ENCODE measurements at places on chromosomes 16 and 17.

DNA sequence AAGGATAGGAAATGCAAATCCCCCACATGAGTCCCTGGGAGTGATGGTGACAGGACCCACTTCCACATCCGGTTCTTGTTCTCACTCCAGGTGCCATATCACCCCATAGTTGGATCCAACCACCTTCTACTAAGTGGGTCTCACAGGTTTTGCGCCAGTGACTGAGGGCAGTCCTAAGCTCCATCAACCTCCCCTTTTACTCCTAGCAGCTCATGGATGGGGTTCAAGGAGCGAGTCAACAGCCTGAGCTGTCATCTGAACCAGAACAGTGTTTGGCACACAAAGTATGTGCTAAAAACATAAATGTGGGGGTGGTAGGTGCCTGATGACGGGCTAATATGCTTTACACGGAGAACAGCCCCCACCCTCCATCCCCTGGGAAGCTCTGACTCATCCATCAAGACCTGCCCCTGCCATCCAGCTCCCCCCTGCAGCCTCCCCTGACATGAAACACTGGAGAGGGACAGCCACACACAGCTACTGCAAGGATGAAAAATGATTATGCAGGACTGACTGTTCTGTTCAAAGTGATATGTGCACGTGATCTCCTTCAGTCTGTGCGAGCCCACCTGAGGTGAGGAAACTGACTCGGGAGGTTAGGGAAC is 143.2 kb upstream of the CDH5 start:
- DNase-seq: no peak

GRCh38 chr17:379531-380465 is 27.2 kb upstream of the RPH3AL start:
- no peak for DNase-seq

GRCh38 chr17:39737760-39738567 is at the start of gene GRB7:
TSS of gene GRB7 (plus strand) at chr17:39737938. CDS start at chr17:39742302, 4,364 bp downstream.
- DNase-seq: no peak

DNA sequence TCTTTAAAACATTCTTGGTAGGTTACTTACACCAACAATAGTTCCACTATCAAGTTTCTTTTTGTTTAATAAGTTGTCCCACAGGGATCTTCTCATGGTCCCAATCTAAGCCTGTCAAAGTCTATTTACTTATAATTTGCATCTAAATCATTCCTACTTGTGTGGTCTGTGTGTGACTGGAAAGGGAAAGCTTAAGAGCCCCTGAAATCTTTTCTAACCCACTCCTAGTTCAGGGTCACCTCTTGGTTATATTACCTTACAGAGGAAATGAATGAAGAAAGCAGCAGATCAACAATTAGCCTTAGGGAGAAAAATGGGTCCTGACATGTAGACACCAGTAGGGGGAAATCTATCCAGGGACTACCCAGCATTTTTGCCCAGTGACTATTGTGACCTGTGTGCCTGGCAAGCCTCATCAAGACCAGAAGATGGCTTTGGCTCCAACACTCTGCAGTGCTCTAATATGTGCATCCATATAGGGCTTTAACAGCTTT is 110.4 kb upstream of the HAS3 start:
- no peak for DNase-seq

DNA sequence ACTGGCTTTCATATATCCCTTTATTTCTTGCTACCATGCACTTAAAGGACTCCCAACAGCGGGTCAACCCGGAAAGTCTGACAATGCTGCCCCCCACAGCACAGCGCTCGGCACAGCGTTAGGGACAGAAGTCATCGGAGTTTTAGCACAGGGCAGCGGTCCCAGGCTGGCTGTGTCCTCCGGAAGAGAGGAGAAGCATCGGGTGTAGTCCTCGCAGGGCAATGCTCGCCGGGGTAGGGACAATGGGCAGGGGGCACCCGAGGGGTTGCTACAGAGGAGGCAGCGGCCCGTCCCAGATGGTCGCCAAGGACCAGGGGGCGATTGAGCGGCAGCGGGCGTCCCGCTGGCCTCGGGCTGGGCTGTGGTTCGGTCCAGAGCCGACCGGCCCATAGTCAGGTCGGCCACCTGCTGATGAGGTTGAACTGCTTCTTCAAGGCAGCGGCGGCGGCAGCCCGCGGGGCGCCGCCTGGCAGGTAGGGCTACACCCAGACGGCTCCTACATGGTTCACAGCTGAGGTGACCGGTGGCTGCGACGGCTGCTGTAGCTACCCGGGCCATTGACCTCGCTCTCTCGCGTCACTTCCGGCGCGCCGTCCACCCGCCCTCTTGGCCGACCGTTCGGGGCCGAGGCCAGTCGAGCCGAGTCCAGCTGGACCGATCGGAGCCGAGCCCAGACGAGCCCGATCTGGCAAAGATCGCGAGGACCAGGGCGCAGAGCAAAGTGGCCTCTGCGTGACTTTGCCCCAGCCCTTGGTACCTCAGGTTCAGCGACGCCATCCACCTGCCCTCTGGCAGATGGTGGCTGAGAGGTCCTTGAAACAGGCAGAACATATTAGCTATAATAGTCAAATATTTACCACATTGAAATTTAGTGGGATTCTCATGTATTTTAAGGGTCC is 4.7 kb upstream of the LCMT1 start:
- DNase-seq: peak; percentile 48

- no peak for DNase-seq
These were observed 536.5 kb upstream of the CDH11 start for GRCh38 chr16:65658349-65658748.

- DNase-seq: no peak
These were observed at the start of gene RHBDF1 for GRCh38 chr16:72561-73548. TSS of gene RHBDF1 (minus strand) at chr16:72631. CDS start at chr16:65015, 7,616 bp downstream.
